ENCODE measurements at places on chromosomes 6 and 20.

GRCh38 chr20:11807054-11808048 lies 110.3 kb upstream of the BTBD3 start:
- no peak for DNase-seq

GRCh38 chr6:84773133-84773430 lies 8.7 kb upstream of the TBX18 start:
- DNase-seq: peak; percentile 16

GRCh38 chr6:36232172-36232571 lies 35.6 kb downstream of the BRPF3 start:
- no peak for DNase-seq

GRCh38 chr6:48912503-48912902 lies 550.5 kb downstream of the MMUT start:
- DNase-seq: no peak

DNA sequence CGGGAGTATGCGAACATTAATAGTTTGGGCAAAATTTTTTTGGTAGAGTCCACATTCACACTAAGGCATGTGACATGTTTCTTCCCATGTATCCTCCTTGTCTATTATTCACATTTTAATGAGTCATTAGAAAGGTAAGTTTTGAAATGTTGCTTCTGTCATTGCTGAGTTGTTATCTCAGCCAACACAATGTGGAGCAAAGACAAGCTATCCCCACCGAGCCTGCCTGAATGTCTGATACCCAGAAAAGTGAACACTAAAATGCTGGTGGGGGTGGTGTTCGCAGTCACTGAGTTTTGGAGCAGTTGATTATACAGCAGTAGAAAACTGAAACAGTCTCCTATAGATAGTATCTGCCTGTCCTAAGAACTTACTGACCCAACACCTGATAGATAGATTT lies 68.3 kb upstream of the ASF1A start:
- no peak for DNase-seq

DNA sequence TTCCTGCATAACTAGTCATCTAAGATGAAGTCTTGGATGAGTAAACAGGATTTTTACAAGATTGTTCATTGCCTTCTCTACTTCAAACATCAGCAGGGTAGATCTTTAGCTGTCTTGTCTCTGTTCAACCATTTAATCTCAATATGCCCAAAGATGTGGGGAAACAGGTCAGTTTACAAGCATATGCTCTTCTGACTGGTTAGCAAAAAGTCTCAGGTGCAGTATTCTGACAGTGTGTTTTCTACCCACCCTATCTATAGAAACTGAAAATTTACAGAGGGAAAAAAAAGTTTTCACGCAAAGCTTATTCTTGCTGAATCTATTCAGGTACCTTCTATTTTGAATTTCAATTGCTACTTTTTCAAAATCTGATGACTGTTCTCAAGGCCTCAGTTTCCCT lies 29.0 kb downstream of the MAP3K5 start:
- DNase-seq: no peak

GRCh38 chr6:127841811-127842210 lies 59.0 kb downstream of the THEMIS start:
- DNase-seq: no peak

DNA sequence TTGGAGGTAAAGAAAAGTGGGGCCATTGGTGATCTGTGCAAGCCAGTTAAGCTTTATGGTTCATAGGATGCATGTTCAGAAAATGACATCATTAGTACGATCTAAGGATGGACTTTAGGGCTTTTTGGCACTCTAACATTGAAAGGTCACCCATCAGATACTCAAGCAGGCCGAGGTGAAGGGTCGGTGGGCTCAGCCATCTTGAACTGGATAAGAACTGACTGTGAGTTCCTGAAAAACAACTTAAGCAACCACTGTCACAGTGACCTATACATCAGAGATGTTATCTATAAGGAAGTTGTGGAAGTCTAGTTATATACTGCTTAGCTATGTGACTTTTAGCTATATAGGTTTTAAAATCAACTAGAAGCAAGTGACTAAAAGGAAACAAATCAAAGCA lies 13.0 kb upstream of the ITCH start:
- no peak for DNase-seq

DNA sequence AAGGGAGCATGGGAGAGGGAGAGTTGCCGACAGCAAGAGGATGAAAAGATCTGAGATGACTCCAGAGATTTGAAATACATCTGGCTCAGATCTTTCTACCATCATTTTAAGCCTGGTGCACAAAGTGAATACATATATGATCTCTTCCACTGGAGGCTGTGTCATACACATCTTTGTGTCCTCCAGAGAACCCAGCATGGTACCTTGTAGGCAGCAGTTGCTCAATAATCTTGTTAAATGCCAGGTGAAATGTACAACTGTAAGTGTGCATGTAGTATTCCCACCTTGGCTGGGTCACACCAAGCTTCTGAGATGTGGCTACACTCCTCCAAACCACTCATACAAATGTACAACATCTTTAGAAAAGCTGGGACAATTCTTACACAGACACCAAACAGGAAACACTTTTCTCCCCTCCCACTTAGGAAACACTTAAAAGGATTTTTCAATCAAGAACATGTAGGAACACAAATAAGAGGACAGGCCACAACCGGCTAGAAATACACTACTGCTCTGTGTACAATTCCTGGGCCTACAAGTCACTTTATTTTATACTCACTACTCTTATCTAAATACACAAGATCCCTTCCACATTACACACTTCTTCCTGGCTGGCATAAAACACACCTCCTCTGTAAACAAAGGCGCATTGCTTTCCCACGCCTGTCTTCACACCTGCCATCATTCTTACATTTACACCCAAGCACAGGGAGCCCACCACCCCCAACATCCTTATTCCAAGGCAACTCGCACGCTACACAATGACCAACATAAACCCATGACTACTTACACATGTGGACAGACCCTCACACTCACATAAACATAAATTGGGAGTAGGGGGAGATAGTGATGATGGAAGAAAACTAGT lies 3.8 kb upstream of the IER3 start:
- no peak for DNase-seq

- no peak for DNase-seq
Observed at GRCh38 chr6:105769987-105770386, 316.1 kb upstream of the PRDM1 start.

- DNase-seq: no peak
Observed at GRCh38 chr6:120354452-120355098, 979.7 kb downstream of the TBC1D32 start.

DNA sequence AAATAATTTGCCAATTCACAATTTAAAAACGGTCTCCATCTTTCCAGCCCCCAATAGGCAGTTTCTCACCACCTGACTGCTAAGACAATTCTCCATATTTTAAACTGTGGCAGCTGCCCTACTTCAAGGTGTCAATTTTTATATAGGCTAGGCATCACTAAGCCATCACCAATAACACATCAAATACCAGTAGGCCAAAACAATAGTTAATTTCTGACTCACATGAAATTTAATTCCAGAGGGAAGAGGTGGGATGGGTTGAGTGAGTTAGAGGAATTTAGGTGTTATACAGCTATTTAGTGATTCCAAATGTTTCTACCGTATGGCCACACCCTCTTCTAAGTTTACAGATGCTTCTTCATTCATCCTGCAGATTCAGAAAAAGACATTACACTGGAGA lies 49.9 kb downstream of the GFRAL start:
- DNase-seq: no peak

DNA sequence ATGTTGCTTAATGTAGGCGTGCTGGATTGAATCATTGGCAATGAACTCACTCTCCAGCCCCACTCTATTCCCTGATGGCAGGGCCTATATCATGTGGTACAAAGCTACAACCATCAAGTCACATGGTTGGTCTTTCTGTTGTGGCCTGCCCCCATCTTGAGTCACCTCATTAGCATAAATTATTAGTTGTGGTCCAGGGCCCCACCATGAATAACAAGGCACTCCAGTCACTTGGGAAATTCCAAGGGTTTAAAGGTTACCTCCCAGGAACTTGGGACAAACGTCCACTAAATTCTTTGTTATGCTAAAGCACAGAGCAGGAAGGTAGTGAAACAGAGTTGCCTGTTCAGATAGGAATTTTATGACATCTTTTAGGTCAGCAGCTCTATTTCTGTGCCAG lies 193.7 kb downstream of the SLC35F1 start:
- no peak for DNase-seq

DNA sequence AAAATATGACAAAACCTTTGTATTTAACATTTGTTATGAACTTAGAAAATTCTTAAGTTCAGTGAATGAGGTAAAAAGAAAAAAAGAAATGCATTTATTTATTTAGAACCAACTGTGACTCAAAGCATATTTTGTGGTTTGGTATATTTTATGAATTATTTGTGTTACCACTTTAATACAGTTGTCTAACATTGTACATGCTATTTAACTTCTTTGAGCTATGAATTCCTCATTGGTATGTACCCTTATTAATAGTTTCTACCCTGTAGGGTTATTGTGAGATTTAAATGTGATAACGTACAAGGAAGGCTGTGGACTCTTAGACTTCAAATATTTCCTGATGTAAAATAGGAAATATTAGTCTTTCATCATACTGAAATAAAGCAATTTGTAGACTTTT lies 162.6 kb downstream of the MMUT start:
- DNase-seq: no peak

DNA sequence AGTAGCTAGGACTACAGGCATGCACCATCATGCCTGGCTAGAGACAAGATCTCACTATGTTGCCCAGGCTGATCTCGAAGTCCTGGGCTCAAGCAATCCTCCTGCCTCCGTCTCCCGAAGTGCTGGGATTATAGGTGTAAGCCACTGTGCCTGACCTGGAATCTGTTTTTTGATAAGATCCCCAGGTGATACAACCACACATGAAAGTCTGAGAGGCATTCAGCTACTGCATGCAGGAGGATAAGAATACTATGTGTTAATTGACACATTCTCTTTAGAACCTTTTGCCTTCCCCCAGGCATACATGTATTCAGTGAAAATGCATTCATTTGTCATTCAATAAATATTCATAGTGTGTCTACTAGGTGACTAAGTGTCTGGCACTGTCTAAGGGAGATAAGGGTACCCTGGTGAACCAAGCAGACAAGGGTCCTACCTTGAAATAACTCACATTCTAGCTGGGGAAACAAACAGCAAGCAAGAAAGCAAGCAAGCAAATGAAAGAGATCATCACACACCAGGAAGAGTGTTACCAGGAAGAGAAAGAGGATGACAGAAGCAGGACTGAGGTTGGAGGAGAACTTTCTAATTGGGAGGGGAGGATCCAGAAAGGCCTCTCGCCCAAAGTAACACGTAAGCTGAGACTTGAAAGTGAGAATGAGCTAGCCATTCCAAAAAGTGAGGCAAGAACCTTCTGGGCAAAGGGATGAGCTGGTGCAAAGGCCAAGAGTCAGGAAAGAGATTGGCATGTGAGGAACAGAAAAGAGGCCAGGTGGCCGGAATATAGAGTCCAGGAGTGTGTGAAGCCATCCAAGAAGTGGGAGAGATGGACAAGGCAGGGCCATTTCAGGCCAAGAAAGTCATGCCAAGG lies 6.5 kb downstream of the GFOD1 start:
- DNase-seq: no peak

GRCh38 chr6:144993870-144994269 lies 708.7 kb downstream of the UTRN start:
- DNase-seq: no peak

DNA sequence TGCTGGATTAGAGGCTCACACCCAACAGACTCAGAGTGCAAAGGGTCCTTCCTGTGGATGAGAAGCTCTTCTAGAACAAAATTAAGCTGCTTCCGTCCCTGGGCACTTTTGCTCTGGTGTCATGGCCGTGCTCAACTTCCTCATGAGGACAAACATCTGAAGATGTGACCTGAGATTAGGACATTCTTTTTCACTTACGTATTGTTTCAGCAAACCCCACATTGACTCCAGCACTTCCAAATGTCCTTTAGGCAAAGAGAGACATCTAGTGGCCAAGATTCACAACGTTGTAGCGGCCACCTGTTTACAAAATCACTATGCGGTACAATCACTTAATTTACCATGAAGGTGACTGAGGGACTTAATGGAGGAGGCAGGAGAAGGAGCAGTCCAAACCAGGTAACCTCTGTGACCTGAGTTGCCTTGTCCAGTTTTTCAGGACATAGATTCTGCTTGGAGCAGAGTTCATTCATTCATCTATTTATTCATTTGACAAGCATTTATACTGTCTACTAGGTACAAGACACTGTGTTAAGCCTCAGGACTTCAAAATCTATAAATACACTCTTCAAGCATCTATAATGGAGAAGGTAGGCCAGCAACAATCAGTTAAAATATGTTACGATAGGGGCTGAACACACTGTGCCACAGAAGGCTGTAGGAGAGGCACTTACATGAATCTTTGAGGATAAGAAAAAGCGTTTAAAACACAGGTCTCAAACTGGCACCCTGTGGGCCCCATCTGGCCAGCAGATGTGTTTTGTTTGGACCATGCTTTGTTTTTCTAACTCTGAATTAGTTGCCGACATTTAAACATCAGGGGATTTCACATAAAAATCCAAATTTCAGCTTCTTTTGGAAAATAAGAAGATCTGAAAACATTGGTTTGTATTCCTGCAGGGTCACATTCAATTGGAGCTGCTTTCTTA lies 5.6 kb upstream of the ADGRF1 start:
- peak; percentile 67 for DNase-seq

DNA sequence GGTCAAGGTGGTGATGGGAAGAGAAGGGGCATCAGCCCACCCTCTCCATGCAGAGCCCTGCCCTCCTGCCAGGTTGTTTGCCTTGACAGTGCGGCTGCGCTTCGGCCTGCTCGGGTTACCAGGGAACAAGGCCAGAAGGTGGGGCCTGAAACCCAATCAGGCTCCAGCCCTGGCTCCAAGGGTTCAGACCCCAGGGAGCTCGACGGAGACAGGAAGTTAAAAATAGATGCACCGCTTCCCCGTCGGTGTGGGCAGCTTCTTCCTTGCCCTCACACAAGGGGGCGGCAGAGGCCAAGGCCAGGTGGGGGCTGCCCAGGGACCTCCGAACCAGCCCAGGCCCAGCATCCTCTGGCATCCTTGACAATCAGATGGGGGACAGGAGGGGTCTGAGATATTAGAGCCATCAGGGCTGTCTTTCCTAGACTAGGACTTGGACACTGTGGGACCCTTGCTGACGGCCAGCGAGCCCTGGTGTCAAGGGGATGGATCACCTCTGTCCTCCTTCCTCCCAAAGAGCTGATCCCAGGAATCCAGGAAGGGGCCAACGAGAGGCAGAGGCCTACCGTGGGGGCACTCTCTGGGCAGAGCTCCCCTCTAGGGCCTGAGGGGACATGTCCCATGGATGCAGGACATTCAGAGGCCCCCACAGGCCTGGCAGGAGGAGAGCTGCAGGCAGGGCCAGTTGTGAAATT lies 65.2 kb downstream of the RIPOR3 start:
- DNase-seq: peak; percentile 87

DNA sequence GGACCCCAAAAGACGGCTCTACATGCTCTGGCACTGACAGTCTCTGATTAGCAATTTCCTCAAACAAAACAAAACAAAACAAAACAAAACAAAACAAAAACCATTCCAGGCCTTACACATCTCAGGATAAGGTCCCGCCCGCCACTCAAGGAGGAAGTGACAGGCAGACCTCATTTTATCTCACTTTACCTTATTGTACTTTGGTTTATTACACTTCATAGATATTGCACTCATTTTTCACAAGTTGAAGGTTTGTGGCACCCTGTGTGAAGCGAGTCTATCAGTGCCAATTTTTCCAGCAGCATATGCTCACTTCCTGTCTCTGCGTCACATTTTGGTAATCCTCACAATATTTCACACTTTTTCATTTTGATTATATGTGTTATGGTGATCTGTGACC lies 15.2 kb downstream of the ZBP1 start:
- DNase-seq: no peak

All from iPS-NIHi11 (cell line).